ENCODE measurements at places on chromosomes 5 and 9. TPM values are rescaled to one million over a fixed set of nuclear protein-coding genes. Genes with fewer than 3 reads are reported as not detected.

Gene ANGPTL2
- 18.8 TPM for total RNA-seq

Gene ST8SIA4
- 22.1 TPM for total RNA-seq

- peak overlapping the region; percentile 54 for H3K4me3 ChIP-seq
- no peaks in the 10 kb centered on the region for H3K36me3 ChIP-seq
- H3K27ac ChIP-seq = peak overlapping the region; percentile 73
- peaks cover 11% of the 10 kb centered on the region for H3K4me1 ChIP-seq
- H3K27me3 ChIP-seq = no peaks in the 10 kb centered on the region
These were observed 48.2 kb downstream of the DAB2IP start for GRCh38 chr9:121699571-121700164.

DNA sequence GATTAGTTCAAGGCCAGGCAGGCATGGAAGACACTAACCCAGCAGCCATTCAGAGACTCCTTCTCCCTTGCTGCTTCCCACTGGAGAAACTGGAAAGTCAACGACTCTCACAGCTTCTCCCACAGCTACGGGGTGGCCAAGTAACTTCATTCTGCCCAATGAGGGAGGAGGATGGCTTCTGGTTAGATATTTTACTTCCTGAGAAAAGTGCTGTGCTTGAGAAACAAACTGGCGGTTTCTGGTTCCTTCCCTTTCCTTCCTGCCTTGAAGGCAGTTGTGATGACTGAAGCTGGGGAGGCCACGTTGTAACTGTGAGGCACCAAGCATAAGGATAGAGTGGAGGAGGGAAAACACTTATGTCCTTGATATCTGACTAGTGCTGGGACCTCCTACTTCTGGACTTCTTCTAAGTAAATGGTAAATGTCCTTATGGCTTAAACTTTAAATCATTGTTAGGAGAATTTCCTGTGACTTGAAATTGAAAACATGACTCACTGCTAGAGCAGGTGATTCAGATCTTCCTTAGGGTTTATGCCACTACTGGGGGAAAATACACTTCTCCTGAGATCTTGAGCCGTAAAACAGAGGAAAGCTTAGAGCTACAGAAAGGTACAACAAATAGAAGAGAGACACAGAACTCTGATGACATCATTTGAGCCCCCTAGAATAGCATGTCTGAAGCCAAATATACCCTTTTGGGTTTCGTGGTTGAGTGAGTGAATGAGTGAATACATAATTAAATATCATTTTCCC, 3.1 kb upstream of the GNPDA1 start:
- no peak overlapping the region for H3K27ac ChIP-seq
- no peaks in the 10 kb centered on the region for H3K4me1 ChIP-seq
- no peak for DNase-seq
- H3K4me3 ChIP-seq = no peak overlapping the region
- no peaks in the 10 kb centered on the region for H3K27me3 ChIP-seq

DNA sequence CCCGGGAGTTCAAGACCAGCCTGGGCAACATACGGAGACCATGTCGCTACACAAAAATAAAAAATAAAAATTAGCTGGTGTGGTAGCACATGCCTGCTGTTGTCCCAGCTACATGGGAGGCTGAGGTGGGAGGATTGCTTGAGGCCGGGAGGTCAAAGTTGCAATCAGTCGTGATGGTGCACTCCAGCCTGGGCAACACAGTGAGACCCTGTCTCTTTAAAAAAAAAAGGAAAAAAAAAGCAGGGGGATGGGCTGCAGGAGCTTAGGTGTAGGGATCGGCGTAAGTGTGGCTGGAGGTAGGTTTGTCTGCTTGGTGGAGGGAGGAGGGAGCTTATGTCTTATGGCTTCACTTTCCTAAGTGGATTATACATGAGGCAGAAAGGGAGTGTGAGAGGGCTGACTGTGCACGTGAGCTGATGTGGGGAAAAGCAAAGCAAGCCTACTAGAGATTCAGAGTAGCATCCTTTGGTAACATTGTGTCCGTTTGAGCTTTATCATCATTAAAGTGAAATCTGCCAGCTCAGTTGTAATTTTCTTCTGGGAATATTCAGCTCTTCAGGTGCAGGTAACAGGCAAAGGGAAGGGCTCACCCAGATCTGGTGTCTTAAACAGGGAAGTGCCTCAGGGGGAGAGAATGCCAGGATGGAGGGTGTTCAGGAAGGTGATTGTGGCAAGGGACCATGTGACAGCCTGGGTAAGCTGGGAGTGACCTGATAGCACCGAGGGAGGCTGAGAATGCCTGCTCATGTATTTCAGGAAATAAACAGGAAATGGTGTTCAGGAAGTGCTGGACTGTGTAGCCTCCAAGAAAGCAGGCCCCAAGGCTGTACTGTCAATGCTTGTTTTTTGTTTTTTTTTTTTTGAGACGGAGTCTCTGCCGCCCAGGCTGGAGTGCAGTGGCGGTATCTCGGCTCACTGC, 17.6 kb upstream of the SETX start:
- H3K27ac ChIP-seq = peak overlapping the region; percentile 54
- H3K27me3 ChIP-seq = no peaks in the 10 kb centered on the region
- H3K4me3 ChIP-seq = no peak overlapping the region
- H3K4me1 ChIP-seq = no peaks in the 10 kb centered on the region
- H3K36me3 ChIP-seq = peaks cover 21% of the 10 kb centered on the region

DNA sequence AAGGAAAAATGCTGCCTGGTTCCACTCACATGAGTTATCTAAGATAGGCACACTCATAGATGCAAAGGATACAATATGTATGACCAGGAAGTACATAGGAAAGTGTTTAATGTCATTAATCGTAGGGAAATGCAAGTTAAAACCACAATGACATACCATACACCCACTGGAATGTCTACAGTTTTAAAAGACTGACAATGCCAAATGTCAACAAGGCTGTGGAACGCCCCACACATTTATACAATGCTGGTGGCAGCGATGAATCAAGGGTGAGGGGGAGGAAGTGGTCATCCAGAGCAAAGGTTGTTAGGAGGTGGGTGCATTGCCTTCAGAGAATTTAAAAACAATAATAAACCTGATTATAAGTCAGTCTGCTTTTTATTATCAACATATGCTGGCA, 437.8 kb downstream of the ARHGEF28 start:
- H3K36me3 ChIP-seq = no peaks in the 10 kb centered on the region
- H3K27me3 ChIP-seq = no peaks in the 10 kb centered on the region
- no peak overlapping the region for H3K27ac ChIP-seq
- DNase-seq = peak; percentile 30
- no peak overlapping the region for H3K4me3 ChIP-seq

GRCh38 chr9:130461218-130461630, 16.5 kb downstream of the ASS1 start:
- H3K4me1 ChIP-seq = peaks cover 3% of the 10 kb centered on the region
- no peak overlapping the region for H3K27ac ChIP-seq
- no peaks in the 10 kb centered on the region for H3K27me3 ChIP-seq
- no peak overlapping the region for H3K4me3 ChIP-seq
- no peaks in the 10 kb centered on the region for H3K36me3 ChIP-seq
- DNase-seq = peak; percentile 71

- no peak for DNase-seq
- no peaks in the 10 kb centered on the region for H3K36me3 ChIP-seq
- no peaks in the 10 kb centered on the region for H3K27me3 ChIP-seq
- H3K27ac ChIP-seq = no peak overlapping the region
- no peak overlapping the region for H3K4me3 ChIP-seq
These were observed 224.6 kb upstream of the ARRDC3 start for GRCh38 chr5:91607675-91608074.

GRCh38 chr5:175750511-175750931, 92.7 kb downstream of the HRH2 start:
- no peaks in the 10 kb centered on the region for H3K36me3 ChIP-seq
- DNase-seq = no peak
- no peak overlapping the region for H3K4me3 ChIP-seq
- H3K27me3 ChIP-seq = peaks cover 22% of the 10 kb centered on the region
- H3K4me1 ChIP-seq = no peaks in the 10 kb centered on the region

GRCh38 chr5:61346511-61346910, 14.5 kb downstream of the ZSWIM6 start:
- H3K27ac ChIP-seq = no peak overlapping the region
- H3K36me3 ChIP-seq = no peaks in the 10 kb centered on the region
- peak; percentile 47 for DNase-seq
- no peak overlapping the region for H3K4me3 ChIP-seq
- no peaks in the 10 kb centered on the region for H3K27me3 ChIP-seq
